ENCODE measurements at places on chromosomes 7 and 10.

DNA sequence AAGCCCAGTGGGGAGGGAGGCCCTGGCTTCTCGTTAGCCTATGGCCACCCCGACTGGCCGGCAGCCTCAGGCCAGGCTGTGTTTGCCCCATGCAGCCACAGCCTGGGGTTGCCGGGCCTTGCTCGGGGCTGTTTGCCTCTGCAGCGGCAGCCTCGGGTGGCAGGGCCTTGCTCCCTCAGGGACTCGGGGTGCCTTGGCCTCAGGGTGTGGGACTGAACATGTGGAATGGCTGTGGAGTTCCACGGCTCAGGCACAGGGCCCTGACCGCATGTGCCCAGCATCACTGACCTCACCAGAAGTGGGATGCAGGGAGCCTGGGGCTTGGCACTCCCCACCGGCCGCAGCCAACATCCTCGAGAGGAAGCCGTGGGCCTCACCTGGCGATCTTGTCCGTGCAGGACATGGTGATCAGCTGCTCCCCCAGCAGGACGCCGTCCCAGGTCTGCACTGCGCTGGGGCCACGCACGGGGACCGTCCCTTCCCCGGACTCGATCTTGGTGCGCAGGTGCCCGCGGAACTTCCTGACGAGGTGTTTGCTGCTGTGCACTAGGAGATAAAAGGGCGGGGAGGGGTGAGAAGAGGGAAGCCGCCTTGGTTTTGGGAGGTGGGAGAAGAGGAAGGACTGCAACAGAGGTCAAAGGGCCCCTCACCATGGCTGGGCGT lies 160.5 kb downstream of the WDR37 start:
- DNase-seq: no peak

GRCh38 chr10:60099998-60100747 lies 193.8 kb upstream of the CCDC6 start:
- no peak for DNase-seq

DNA sequence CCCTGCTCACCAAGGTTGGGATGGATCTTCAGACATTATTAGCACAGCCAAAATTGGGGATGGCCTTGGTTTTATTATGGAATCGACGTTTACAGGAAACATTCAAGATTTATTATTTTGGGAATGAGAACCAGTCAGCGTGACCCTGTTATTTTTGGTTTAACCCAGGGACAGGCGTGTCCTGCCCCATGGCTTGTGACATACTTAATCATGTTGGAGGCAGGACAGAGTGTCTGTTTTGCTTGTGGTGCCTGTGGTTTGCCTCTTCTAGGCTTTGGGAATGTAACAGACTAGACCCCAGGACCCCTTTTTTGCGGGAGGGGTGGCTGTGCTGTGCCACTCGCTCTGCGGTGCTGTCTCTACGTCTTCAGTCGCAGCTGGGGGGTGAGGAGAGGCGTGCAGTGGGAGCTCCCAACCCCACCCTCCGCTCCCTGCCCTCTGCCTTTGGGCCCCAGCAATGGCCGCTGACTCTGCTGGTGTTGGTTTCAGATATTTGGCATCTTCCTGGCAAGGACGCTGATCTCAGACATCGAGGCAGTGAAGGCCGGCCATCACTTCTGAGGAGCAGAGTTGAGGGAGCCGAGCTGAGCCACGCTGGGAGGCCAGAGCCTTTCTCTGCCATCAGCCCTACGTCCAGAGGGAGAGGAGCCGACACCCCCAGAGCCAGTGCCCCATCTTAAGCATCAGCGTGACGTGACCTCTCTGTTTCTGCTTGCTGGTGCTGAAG lies 20.1 kb upstream of the SH2D4B start:
- DNase-seq: no peak

DNA sequence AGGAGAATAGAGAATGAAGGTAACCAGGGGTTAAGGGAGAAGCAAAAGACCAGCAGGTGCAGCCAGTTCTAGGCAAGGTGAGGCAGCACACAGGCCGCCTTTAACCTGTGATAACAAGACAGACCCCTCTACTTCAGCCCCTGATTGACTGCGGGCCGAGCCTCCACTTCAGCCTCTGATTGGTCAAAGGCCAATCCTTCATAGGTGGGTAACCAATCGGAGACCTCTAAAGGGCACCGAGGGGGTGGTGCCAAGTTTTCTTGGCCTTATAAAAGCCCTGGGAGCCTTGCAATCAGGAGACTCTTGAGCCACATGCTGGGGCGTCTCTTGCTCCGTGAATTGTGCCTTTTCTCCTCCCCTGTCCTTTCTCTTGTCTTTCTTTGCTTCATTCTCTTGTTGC lies 98.8 kb downstream of the ELFN1 start:
- DNase-seq: no peak

DNA sequence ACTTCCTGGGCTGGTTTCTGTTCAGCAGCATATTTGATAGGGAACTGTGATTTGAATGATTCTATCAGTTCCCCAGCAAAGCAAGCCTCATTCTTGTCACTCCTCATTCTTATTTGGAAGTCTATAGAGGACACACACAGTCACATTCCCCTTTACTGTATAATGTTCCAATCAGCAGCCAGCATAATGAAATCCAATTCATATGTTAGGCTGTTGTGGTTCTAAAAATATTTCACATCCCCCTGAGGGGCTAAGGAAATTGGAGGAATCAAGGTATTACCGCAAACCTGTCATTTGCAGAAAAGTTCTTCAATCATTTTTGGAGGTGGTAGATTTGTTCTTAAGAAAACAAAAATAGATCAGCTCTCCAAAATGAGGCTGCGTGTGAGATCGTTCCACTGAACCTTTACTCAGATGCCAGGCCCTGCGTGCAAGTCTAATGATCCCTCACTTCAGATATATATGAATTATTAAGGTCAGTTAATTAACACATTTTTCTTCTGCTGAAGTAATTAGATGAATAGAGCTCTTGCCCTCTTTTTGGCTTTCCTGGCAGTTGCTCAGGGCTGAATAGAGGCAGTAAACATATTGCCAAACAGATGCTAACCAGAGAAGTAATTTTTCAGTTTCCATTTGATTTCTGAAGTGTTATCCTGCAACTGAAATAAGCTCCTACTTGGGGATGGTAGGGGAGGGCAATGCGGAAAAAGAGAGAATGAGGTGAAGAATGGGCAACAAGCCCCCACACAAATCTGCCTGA lies 31.8 kb downstream of the LSMEM1 start:
- no peak for DNase-seq

DNA sequence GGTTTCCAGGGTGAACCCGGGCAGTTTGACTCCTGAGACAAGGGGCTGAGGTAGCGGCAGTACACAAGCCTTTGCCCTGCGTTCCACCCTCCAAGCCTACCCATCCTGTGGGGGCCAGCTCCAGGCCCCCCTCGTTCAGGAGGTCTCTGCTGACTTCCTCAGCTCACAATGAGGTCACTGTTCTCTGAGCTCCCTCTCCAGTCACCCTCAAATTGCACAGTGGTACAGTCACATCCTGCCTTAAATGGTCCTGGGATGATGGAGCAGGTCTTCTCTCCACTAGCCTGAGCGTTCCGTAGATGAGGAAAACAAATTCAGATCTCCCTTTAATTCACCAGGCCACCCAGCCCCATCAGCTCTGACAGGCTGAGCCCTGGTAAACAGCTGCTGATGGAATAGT lies 90.2 kb downstream of the SH3PXD2A start:
- peak; percentile 59 for DNase-seq

DNA sequence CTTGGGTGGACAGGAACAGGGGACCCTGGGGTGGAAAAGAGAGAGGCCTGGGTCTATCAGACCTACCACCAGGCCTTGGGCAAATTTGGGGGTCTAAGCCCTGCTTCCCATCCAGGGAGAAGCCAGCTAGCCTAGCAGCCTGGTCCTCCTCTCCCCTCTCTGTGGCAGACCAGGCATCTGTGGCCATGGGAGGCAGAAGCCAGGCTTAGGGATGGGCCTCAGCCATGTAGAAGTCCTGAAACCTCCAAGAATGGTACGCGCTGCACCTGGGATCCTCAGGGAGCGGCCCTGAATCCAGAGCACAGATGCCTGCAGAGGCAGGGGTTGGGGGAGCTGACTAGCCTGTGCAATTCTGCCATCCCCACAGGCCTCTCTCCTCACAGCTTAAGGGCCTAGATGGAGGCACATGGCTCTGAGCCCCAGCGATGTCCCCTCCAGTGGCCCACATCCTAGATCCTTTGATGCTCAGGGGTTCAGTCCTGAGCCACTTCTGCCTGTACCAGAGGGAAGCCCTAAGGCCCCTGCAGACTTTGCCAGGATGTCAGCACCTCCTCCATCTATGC lies 21.2 kb downstream of the GRID1 start:
- no peak for DNase-seq

- DNase-seq: peak; percentile 20
Observed at GRCh38 chr7:117010375-117011133, 57.3 kb downstream of the ST7 start.

- DNase-seq: no peak
Observed at GRCh38 chr7:131786204-131786603, 229.8 kb upstream of the PODXL start.

DNA sequence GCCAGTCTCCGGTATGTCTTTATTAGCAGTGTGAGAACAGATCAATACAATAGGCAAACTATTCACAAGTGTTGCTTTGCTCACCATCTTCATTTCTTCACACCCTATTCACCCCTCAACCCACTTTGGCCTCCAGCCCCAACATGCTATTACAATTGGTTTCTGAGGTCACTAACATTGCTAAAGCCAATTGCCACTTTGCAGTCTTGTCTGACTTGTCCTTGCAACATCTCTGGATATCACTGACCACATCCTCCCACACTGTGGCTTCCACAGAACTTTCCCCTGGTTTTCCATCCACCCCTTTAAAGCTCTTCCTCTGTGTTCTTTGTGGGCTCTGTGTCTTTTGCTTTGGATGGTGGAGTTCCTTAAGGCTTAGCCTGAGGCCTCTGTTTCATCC lies 5.2 kb upstream of the APBB1IP start:
- no peak for DNase-seq

DNA sequence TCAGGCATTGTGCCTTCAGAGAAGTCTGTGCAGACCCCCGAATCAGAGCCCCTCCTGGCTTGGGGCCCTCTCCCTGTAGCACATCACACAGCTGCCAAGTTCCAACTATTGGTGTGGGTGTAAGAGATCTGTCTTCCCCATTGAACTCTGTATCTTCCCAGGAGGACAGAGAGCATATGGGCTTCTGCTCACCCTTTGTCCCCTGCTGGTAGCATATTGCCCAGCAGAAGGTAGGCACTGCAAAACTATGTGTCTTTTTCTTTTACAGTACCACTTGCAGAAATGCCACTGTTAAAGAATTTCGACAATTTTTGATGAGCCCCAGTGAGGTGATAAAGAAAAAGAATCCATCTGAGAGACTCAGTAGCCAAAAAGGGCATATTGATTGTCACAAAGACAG lies 59.6 kb downstream of the NPY start:
- DNase-seq: no peak

- DNase-seq: no peak
Observed at GRCh38 chr10:6669269-6669859, 89.3 kb upstream of the PRKCQ start.

GRCh38 chr10:49191349-49191748 lies 3.2 kb upstream of the TMEM273 start:
- no peak for DNase-seq

DNA sequence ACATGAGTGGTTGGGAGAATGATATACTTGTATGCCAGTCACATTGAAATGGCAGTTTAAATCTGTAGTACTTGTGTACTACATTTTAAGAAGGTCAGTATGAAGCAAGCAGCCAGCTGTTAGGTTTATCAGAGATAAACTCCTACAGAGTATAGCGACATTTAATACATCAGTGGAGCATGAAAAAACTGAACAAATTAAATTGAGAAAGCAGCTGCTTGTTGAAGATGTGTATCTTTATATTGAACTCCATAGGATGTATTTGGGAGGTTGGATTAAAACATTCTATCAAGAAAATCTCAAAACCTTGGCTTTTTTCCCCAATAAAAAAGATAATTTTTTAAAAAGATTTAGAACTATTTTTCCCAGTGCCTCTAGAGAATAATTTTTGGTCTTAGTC lies 47.8 kb downstream of the PHF14 start:
- DNase-seq: no peak

DNA sequence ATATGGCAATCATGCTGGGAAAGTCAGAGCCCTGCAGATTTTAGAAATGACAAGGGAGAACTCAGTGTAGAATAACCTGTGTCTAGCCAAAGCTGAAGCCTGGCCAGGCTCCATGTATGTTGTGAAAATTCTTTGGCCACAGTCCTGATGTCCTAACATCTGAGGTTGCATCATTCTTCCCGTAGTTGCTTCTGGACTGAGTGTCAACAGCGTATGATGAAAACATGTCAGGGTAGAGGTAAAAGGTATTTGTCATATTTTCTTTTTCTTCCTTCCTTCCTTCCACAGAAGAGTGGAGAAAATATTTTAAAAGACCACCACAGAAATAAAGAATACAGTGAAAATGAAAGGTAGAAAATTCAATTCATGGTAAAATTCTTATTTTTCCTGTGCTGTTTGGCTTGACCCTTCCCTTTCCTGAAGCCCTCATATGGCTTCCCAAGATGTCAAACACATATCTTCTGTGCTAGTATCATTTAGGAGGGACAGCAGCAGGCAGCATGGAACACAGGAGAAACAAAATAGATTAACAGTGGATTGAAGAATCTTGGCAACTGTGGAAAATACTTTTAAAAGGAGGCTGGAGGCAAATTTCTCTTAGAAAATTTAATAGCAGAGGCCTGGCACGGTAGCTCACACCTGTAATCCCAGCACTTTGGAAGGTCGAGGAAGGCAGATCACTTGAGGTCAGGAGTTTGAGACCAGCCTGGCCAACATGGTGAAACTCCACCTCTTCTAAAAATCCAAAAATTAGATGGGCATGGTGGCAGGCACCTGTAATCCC lies 18.9 kb upstream of the NRBF2 start:
- DNase-seq: no peak

DNA sequence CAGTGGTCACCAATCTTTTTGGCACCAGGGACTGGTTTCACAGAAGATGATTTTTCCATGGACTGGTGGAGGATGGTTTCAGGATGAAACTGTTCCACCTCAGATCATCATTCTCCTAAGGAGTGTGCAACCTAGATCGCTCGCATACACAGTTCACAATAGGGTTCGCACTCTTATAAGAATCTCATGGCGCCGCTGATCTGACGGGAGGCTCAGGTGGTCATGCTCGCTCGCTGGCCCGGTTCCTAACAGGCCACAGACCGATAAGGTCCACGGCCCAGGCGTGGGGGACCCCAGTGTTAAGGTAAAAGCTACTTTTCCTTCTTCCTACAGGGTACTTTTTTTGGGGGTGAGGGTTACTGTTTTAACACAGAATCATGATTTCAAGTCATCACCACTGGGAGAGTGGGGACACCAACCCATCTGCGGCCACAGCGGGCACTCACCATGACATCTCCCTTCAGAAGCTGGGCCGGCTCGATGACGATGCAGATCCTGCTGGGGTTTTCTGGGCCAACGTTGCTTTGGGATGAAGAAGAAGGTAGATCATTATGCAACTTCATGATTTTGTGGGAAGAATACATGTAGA lies 170.5 kb downstream of the TNS3 start:
- no peak for DNase-seq

GRCh38 chr10:24879861-24880260 lies 72.5 kb downstream of the PRTFDC1 start:
- DNase-seq: no peak

GRCh38 chr10:97828721-97829120 lies 20.9 kb upstream of the GOLGA7B start:
- DNase-seq: no peak
